ENCODE measurements at places on chromosomes 2 and 18.
A peak's percentile ranks its signal among the peaks of the same experiment; 100 is the strongest.

DNA sequence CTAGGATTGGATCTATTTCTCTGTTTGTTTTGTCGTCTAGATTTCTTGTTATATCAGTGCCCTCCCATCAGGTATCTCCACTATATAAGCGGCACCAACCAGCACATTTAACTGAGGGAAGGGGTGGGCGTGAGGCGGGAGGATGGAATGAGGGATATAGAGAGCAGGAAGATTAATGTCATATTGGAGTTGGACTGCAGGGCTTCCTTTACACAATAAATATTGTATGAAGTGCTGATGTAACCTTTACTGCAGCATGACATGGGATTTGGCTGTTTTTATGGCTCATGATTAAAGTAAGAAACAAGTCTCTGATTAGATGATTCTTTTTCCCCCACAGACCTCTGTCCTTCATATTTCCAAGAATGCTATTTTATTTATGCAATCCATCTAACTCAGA lies 54.8 kb downstream of the TMEM200C start:
- DNase-seq = no peak

DNA sequence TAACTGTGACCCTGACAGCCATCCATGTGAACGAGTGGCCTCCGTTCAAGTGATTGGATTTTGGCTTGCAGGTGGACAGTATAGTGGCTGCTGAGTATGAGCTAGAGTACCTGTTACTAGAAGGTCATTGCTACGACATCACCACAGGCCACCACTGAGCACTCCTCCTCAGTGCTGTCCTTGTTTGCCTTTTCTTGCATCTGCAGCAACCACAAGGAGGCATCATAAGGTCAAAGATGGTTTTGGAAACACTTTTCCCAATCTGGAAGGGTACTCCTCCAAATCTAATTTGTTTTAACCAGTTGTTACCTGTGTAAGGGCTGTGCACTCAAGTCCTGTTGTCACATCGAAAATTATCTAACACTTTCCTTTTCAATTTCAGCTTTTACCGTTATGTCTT lies 81.2 kb downstream of the UGGT1 start:
- DNase-seq = no peak

GRCh38 chr2:24875272-24875671 lies 44.8 kb downstream of the ADCY3 start:
- no peak for DNase-seq

GRCh38 chr2:134155134-134155533 lies 98.7 kb upstream of the MGAT5 start:
- no peak for DNase-seq

- DNase-seq = no peak
These were observed 29.5 kb downstream of the OSBPL6 start for GRCh38 chr2:178223806-178224205.

- no peak for DNase-seq
These were observed 39.6 kb upstream of the BOD1L2 start for GRCh38 chr18:57107140-57107832.

DNA sequence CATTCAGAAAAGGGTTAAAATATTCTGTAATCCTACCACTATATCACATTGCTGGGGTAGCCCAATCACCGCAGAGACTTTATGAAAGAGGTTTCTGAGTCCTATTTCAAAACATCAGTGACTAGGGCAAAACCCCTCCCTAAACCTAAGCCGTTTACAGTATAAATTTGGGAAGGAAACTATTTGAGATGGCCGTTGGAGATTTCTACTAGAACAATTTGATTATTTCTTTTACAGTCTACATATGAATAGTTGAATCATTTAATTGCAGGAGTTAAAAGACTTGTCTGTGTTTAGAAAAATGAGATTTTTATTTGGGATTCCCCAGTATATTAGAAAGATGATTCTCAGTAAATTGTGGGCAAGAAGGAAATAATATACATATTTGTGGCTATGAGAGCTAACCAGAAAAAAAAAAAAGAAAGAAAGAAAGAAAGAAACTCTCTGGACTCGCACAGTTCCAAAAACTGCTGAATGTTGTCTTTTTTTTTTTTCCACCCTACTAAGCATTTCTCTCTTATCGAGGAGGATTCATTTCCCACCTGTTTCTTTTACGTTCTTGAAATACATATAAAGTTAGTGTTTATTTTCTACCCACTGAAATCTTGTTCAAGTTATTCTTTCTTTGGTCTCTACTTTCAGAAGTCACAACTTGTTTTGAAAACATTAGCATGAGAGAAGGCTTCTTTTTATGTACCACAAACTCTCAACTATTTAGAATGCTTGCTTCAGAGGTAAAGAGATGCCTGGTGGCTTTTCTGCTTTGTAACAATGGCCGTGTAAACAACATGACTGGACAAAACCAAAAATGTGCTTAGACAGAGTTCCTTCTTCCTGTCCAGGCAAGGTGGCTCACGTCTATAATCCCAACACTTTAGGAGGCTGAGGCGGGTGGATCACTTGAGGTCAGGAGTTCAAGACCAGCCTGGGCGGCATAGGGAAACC lies 65.9 kb downstream of the BCL2 start:
- DNase-seq = no peak

- DNase-seq = no peak
These were observed 66.6 kb downstream of the PPP4R1 start for GRCh38 chr18:9547782-9548181.

- DNase-seq = no peak
These were observed 9.1 kb upstream of the FAM124B start for GRCh38 chr2:224410946-224411561.

DNA sequence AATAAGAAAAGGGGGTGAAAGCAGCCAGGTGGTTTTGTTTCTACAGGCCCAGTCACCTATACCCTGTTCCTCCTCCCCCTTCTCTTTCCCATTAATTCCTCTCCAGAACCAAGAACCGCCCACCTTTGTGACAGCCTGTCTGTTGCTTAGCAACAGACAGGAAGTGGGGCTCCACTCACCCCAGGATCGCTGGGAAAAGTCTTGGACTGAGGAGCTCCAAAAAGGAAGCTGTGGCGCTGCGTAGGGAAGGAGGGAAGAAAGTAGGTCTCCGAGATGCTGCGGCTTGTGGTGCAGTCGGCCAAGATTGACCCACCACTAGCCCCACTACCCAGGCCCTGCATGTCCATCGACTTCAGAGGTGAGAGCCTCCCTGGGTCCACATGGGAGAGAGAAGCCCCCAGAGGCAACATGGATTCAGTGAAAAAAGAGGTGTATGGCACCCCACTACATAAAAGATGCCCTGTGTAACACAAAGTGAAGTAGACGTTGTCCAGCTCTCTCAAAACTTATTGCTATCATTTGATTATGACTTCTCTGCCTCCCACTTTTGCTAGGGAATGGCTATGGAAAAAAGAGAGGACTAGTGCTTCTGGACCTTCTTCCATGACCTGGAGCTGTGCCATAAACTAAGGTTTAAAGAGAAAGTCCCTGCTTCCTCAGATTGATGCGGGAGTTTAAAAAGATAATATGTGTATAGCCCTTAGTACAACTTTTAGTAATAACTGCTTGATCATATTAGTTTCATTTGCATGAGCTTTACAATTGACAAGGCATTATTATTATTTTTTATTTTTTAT lies at the start of gene FER1L5:
Gene FER1L5, plus strand, starts transcription at position 201 of the 797 bp plus-strand sequence. Its CDS starts 73 bp downstream, at position 274.
- DNase-seq = no peak

GRCh38 chr2:67627456-67628207 lies 230.5 kb downstream of the ETAA1 start:
- DNase-seq = no peak

GRCh38 chr2:216412022-216412999 lies at the start of gene SMARCAL1:
SMARCAL1 (plus strand) TSS chr2:216412484; CDS start chr2:216414705, 2,221 bp downstream.
- peak; percentile 19 for DNase-seq

GRCh38 chr2:111188681-111189080 lies 68.0 kb downstream of the BCL2L11 start:
- DNase-seq = no peak

- DNase-seq = no peak
These were observed 507 bp downstream of the RTKN start for GRCh38 chr2:74441170-74441689.

DNA sequence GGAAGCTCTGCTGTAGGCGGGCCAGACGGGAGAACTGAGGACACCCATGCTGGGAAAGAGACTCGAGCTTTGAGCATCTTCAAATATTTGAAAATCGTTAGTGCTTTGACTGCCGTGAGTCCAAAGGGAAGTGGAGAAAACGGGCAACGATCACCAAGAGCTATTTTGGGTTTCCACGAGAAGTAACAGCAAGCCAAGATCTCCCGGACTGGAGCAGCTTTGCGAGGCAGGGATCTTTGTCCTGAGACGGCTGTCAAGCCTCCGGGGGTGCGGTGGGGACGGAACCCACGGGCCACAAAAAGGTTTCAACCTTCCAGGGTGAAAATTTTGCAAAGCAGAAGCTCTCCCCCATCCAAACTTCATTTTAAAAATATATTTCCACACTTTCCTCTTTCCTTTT lies 195.8 kb downstream of the NDUFA10 start:
- DNase-seq = no peak

GRCh38 chr18:61900504-61901281 lies 7.9 kb upstream of the RNF152 start:
- DNase-seq = no peak

DNA sequence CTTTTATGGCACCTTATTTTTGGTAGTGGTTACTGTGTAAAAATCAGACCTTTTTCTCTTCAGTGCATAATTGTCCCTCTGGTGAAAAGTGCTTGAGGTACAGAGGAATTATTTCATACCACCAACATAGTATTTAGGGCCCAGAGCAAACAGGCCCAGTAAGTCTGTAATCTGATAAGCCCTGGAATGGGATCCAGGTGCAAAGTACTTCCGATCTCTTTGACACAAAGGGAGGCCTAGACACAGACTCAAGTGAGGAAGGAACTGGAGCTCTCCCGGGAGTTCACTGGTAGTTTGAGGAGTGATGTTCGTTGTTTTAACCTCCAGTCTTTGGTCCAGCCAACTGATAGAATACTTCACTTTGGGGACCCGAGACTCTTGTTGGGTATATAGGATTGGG lies 57.4 kb downstream of the RAB31 start:
- DNase-seq = no peak

DNA sequence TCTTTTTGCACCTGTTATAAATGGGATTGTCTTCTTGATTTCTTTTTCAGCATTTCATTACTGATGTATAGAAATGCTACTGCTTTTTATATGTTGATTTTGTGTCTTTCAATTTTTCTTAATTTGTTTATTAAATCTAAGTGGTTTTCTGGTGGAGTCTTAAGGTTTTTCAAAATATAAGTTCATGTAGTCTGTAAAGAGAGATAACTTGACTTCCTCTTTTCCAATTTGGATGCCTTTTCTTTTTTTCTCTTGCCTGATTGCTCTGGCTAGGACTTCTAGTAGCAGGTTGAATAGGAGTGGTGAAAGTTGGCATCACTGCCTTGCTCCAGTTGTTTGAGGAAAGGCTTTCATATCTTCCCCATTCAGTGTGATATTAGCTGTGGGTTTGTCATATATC lies 28.6 kb upstream of the GALNT5 start:
- no peak for DNase-seq

- no peak for DNase-seq
These were observed 45.4 kb downstream of the ST8SIA5 start for GRCh38 chr18:46711444-46711863.

- DNase-seq = no peak
These were observed 15.4 kb upstream of the DYNC1I2 start for GRCh38 chr2:171671867-171672266.

- no peak for DNase-seq
These were observed 233.4 kb downstream of the RIT2 start for GRCh38 chr18:42882122-42882521.

GRCh38 chr2:75557474-75558133 lies 3.1 kb downstream of the EVA1A start:
- no peak for DNase-seq

DNA sequence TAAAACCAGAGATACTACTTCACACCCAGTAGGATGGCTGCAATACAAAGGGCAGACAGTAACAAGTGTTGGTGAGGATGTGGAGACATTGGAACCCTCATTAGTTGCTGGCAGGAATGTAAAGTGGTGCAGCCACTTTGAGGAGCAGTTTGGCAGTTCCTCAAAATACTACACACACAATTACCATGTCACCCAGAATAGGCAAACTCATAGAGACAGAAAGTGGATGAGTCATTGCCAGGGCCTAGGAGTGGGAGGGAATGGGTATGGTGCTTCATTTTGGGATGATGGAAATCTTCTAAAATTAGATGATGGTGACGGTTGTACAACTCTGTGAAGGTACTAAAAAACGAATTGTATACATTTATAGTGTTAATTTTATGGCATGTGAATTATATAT lies 54.8 kb downstream of the ATP9B start:
- DNase-seq = no peak

DNA sequence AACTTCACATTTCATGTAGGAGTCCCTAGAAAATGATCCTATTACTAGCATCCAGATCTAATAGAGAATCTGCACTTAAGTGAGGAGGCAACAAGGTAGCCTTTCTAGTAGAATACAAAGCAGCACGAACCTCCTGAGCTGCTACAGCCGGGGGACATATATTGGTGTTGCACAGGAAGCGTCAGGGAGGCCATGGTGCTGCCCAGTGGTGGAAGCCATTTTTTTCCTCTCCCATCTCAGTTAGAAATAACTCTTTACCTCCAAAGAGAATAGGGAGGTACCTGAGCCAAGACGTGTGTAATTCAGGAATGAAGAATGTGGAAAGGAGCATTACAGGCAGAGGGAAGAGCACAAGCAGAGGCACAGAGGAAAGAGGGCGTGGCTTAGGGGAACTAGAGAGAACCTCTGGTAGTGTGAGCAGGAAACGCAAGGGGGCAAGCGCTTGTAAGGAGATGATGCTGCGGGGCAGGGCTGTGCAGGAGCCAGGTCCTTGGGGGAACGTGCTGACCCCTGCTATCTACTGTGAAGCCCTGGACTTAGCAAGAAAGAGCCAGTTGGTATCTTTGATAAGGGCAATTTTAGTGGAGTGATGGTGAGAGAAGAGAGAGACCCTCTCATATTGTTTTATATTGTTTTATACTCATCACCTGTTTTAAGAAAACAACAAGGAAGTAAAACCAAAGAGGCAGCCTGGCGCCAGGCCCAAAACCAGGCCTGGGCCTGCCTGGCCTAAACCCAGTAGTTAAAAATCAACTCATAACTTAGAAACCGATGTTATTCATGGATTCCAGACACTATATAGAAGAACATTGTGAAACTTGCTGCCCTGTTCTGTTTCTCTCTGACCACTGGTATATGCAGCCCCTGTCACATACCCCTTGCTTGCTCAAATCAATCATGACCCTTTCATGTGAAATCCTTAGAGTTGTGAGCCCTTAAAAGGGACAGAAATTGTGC lies 50.0 kb upstream of the TTC39C start:
- no peak for DNase-seq

DNA sequence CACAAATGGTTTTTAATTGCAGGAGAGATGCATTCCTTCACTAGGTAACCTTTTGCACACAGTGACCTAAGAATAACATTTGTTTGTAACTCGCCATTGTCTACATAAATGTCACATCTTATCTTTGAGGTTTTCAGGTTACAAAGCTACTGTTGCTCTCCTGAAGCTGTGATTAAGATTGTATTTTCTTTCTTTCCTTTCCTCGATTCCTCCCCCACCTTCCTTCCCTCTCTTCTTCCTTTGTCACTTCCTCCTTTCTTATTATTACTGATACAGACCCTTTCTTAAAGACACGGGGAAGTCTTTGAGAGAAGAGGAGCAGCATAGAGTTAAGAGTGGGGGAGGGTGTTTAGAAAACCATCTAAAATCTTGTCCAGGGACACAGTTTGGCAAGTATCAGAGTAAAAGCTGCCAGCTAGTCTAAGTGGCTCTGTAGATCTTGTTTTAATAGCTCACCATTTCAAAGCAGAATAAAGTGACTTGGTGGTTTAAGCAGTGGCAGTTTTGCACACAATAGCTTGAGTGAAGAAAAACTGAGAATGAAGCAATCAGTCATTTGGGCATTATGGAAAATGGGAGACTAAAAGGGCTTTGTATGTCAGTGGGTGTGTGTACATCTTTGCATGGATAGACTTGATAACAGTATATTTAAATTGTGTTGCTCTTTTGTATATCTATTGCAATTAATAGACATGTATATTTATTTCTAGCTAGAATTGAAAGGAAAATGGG lies 10.9 kb downstream of the CERS6 start:
- DNase-seq = no peak
